ENCODE measurements at places on chromosomes 4 and X.
A peak's percentile ranks its signal among the peaks of the same experiment; 100 is the strongest.

- DNase-seq = peak; percentile 84
These were observed 149.3 kb downstream of the PALLD start for GRCh38 chr4:168646001-168646768.

DNA sequence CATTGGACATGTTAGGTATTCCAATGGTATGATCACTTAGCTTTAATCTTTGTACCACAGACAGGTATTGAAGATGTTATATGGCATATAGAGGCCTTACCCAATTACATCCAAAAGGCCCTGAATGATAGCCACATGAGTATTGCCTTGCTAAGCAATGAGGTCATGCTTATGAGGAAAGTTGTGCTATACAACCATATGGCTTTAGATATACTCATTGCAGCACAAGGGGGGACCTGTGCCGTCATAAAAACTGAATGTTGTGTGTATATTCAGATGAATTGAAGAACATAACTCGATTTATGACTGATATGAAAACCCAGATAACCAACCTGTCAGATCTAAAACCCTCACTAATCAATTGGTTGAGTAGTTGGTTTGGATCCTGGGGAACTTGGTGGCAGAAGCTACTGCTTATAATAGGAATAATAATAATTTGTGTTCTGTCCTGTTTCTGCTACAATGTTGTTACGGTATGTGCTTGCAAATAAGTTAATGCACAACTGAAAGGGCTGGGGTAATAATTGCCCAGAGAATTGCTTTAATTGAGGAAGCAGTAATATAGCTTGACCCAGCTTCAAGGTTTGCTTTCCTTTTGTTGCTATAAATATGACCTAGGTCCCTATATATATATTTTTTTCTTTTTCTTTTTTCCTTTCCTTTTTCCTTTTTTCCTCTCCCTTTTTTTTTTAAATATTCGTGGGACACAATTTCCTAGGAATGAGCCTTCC lies 21.5 kb upstream of the CSTF2 start:
- DNase-seq = no peak

GRCh38 chr4:120555058-120555457 lies 367.5 kb downstream of the PRDM5 start:
- peak; percentile 68 for DNase-seq

DNA sequence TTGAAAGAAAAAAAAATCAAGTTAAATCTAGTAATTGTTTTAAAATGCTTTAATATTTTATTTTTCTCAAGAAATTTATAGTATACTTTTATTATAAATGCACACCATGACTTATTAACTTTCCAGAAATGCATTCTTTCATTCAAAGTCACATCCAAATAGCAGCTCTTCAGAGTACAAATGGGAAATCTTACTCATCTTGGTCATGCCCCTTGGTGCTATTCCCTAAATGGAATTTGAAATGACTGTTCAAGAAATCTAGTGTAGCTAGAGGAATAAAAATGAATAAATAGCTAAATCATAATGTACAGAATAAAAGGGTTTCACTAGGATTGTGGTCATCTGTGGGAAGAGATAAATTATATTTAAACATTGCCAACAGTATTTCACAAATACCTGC lies 1139.7 kb downstream of the PCDH18 start:
- no peak for DNase-seq

- no peak for DNase-seq
These were observed 8.8 kb downstream of the LHFPL1 start for GRCh38 chrX:112670977-112671376.

DNA sequence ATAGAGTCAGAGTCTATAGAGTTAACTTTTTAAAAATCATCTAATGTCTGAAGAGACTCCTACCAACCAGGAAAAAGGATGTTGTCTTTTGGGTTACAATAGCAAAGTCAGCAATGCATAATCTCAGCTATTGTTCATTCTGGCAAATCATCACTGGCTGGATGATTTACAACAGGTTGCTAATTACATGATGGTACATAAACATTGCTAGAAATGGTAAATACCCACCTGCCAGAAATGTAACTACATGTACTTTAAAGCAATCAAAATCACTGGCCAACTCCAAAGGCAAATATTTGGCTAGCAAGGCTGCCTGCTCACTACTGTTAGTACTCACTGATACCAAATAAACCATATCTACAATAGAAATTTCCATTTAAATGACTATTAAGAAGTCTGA lies 91.1 kb downstream of the PPP3CA start:
- peak; percentile 94 for DNase-seq

DNA sequence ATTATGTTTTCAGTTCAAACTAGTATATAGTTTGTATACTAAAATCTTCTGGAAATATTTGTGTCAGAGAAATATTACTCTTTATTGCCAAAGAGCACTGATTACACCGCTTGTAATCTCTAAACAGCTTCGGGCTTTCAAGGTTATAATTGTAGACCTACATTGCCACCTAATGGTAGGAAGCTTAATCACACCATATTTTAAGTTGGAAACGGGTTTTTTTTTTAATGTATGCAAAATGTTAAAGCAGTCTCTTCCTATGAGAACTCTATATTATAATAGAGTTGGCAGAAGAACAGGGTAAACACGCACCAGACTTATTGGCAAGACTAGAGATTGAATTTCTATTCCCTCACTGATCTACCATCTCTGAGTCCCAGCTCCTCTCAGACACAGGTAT lies 19.5 kb upstream of the NFXL1 start:
- peak; percentile 24 for DNase-seq

DNA sequence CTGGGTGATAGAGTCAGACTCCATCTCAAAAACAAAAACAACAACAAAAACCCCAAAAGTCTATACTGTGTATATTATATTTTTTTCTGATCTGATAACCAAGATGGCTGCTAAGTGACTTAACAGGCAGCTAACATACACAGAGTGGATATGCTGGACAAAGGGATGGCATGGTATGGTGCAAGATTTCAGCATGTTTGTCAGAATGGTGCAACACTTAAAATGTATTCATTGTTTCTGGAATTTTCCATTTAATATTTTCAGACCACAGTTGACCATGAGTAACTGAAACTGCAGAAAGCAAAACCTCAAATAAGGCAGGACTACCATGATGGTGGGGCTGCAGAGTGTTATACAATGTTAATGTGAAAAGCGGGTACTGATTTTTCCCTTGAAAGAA lies 6.1 kb upstream of the BOD1L1 start:
- no peak for DNase-seq

DNA sequence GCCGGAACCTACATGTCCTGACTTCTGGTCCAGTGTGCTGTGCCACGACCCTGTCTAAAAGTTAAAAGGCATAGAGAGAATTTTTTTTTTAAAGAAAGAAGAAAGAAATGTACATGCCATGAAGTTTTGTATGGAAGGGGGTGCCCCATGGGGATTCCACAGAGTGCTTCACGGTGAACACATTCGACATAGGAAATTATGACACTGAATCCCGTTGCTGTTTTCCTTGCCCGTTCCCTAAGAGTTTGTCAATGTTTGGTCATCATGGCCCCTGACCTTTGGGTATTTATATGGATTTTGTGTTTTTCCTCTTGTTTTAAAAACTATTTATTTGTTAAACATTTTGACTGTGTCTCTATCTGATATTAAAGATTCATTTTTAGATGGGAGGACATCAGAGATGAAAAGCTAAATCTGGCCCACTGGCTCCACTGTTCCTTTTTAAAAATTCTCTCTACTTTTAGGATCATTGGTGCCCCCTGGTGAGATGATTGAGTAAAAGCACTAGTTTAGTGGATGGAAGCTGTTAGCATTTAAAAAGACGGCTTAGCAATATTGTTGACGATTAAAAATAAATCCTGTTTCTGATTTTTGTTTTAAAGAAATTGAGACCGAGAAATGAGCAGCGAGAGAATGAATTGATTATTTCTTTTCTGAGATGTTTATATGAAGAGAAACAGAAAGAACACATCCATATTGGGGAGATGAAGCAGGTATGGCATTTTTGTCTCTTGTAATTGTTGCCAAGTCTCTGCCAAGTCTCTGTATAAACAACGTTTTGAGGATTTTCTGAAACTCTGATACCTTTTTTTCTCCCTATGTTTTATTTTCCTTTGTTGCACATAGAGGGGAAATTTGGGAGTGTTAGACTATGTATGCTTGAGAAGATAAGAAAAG lies 75.0 kb downstream of the PTTG2 start:
- DNase-seq = peak; percentile 62

DNA sequence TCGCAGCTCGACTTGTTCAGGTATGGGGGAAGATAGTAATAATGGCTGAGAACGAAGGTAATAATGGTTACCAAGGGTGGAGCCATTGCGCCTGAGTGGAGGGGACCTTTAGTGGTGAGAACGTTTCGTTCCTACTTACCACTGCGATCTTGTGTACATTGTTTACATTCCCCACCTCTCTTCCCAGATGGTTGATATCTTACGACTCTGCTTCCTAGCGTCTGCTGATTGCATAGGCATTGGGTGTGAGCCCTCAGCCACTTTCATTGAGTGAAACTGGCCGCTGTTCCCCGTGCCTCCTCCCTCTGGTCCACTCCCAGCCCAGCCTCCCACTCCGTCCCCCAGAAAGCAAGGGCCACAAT lies 850 bp downstream of the IGBP1 start:
- DNase-seq = no peak

DNA sequence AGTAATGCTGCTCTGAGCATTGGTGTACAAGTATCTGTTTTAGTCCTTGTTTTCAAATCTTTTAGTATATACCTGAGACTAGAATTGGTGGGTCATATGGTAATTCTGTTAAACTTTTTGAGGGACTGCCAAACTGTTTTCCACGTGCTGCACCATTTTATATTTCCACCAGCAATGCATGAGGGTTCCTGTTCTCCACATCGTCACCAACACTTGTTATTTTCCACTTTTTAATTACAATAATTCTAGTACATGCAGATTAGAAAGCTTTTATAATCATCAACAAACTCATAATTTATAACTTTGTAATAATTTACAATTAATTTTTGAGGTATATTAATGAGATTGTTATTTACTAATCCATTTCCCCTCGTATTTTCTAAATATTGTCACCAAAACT lies 79.4 kb downstream of the CEP135 start:
- DNase-seq = no peak

GRCh38 chrX:15854080-15854655 lies 445 bp downstream of the AP1S2 start:
- DNase-seq = no peak

All from COR-L47 (cell line).